Activated naive CD4-positive, alpha-beta T cell (primary cell): ENCODE measurements at places on chromosomes 16 and 17.

DNA sequence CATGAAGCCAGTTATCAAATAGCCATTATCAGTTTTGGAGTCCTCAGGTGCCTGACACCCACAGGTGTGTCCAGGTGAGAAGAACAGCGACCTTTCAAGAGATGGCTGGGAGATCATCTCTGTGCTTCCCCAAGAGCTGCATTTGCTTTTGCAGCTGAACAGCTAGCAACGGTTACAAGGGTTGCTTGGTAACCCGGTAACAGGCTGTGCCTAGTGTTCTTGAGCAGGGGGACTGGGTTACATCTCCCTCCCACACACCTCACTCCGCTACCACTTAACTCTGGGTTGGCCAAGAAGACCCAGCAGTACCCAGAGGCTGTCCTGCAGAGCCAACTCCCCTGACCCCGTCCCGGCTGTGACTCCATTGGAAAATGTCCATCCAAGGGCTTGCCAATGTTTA, 147.0 kb downstream of the SLC39A11 start:
- no peak for DNase-seq

GRCh38 chr16:50440991-50441390, 72.2 kb upstream of the BRD7 start:
- no peak for DNase-seq

DNA sequence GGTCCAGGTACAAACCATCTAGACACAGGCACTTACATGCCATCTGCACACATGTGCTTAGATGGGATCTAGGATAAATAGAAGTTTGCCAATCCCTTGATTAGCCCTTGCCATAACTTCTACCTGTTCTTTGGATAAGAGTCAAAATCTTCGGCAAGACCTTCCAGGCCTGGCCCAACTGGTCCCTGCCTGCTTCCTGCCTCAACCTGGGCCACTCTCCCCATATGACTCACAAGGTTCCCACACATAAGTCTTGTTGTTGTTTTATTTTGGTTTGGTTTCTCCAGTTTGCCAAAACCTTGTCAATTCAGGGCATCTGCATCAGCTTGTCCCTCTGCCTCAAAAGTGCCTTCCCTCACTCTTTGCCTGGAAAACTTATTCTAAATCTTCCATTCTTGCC, 95.3 kb upstream of the XYLT1 start:
- no peak for DNase-seq

- no peak for DNase-seq
Measured at GRCh38 chr16:88373927-88374492, 8.7 kb upstream of the ZNF469 start.

DNA sequence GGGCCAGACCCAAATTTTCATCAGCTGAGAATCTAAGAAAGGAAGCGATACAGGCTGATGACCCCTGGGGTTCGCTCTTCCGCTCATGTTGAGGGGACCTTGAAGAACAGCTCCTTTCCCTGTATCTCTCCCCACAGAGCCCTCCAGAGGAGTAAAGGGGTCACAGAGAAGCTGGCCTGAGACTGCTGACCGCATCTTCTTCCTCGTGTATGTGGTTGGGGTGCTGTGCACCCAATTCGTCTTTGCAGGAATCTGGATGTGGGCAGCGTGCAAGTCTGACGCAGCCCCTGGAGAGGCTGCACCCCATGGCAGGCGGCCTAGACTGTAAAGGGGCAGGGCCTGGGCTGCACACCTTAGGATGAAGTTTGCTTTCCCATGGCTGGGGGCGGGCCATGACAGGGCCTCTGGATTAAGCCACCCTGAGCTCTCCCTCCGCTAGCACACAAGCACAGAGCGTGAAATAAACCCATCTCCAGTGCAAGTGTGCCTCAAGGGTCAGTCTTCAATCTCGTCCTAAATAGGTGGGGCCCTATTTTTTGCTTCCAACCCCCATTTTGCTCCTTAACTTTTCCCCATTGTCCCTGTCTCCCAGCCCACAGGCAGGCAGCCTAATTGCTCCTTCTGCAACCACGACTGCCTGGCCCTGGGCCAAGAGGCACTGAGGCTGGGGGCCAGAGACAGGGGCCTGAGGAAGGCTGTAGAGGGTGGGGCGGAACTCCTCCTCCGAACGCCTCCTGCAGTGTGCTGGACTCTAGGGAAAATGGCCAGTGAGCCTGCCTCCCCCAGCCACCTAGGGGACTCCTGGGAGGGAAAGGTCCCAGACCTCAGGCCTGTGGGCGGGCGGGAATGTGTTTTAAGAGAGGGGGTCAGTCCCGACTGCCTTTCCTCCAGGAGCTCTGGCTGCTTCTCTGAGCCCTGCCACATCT, 3.6 kb downstream of the ZACN start:
- DNase-seq, result no peak

DNA sequence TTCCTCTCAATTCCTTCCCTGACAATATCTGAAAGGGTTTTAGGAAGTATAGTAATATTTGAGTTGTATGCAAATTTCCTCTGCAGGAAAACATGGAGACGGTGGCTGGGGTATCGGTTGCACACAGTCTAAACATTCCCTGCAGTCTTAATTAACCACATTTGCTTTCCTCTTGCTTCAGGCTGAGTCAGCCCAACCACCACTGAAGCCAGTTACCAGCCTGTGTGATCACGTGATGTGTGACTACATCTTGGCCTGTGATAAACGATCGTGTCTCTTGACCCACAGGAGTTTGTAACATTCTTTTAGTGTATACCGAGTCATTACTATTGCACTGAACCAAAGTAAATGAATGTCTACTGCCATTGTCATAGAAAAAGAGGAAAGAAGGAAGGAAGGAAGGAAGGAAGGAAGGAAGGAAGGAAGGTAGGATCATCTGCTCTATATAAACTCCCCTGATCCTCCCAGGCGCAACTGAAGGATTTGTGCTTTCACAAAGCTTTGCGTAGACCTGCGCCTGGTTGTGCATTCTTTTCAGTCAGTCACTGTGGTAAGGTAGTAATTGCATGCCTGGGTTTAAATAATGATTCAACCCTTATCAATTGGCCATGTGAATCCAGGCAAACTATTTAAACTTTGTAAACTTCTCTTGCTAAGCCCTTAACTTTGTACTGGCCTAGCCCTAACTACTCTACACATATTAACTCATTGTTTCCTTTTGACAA, 280.6 kb upstream of the SALL1 start:
- DNase-seq, result no peak

DNA sequence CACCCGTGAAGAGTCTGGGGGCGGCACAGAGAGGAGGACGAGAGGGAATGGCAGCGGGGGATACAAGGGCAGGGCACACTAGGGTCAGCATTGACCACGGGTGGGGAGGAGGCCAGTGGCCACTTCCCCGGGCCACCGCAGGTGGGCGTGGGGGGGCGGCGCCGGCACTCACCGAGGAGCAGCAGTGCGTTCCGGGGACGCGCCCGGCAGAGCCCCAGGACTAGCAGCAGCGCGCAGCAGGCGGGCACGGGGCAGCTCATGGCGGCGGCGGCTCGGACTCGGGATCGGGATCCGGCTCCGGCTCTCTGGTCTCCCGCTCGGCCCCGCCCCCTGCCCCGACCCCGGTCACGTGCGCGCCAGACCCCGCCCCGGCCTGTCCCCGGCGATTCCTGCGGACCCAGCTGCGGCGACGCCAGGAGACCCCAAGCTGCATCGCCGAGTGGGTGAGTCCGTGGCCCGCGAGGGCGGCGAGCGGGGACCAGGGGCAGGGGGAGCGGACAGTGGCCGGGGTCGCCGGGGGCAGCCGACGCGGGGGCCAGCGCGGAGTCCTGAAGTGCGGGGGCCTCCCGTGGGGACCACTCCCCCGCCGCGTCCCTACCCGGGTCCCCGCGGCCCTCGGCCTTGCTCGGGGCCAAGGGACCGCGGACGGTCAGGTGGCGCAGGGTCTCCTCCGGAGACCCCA, at the start of the genes SGSH and SLC26A11:
SGSH (minus strand) TSS at position 280 of the 682 bp plus-strand sequence; CDS start at position 260, 20 bp downstream.
SLC26A11 (plus strand) TSS at position 374 of the 682 bp plus-strand sequence. CDS start 1,134 bp downstream, outside the sequence.
- DNase-seq, result peak; percentile 27

GRCh38 chr17:38703742-38704605, 1.1 kb upstream of the MLLT6 start:
- DNase-seq, result peak; percentile 44

GRCh38 chr17:36921095-36921851, 16.0 kb upstream of the LHX1 start:
- DNase-seq, result no peak

DNA sequence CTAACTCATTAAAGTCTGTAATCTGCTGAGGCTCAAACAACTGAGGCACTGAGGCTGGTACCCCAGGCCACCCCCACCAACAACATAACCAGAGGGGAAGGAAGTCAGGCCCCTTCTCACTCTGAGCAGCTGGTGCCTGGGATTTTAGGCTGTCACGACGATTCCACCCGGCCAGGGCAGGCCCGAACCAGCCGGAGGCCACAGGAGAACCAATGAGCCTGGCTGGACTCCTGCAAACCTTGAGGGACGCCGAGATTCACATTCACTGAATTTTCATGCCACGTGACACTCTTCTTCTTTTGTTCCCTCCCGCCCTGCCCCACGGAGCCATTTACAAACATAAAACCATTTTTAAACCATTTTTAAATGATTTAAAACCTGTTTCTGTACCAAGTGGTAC, 48.1 kb downstream of the RPH3AL start:
- DNase-seq, result no peak

DNA sequence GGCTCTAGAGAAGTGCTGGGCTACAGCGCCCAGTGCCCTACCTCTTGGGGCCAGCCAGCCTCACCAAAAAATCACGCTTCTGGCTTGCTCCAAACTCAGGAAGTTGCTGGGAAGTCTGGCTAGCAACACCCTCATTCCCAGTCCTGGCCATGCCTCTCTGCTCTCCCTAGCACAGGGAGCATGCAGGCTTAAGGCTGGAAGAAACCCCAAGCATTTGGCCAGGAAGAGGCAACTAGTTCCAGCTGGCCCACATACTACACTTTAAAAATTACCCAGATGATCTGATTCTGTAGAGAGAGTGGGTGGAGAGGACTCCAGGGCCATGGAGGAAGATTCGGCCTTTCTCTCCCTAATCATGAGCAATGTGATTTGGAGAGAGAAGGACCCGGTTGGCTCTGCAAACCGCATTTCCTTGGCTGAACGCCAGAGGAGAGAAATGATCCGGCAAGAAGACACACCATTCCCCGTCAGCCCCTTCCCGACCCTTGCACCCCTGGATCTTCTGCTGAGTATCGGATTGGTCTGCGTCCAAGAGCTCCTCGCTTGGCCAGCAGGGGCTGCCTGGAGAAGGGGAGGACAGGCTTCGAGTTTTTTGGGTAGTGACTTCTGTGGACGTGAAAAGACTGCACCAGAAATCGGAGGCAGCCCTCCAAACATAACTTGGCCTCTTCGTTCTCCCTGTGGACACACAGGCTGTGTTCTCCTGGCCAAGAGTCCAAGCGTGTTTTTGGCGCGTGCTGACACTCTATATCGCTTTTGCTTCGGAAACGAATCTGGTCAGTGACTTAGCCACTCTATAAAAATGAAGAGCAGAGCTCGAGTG, 406.3 kb downstream of the WWOX start:
- DNase-seq, result no peak

DNA sequence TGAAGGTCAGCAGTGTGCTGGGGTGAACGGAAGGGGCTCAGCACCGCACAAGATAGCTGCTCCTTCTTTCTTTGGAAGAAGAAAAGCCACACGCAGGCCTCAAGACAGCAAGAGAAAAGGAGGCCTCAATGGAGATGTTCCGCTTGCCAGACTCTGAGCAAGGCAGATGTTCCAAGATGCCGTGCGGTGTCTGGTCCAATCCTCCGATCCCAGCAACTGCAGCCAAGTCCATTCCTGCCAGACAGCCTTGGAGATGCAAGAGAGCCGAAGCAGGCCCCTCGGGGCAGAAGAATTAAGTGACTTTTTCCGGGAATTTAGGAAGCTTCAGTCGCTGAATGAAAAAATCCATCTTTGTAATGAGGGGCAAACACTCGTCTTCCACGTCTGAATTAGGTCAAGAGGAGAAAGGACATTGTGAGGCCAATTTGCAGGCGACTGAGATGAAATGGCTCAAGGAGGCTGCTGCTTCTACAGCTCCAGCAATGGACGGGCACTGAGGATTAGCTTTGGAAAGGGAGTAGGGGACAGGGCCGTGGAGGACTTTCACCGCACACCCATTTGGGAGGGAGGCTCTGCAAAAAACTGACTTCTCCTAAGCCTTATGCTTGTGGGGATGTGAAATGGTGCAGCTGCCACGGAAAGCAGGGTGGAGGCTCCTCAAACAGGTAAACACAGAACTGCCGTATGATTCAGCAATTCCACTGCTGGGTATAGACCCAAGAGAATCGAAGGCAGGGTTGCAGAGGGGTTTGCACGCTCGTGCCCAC, 44.7 kb downstream of the RPH3AL start:
- no peak for DNase-seq

DNA sequence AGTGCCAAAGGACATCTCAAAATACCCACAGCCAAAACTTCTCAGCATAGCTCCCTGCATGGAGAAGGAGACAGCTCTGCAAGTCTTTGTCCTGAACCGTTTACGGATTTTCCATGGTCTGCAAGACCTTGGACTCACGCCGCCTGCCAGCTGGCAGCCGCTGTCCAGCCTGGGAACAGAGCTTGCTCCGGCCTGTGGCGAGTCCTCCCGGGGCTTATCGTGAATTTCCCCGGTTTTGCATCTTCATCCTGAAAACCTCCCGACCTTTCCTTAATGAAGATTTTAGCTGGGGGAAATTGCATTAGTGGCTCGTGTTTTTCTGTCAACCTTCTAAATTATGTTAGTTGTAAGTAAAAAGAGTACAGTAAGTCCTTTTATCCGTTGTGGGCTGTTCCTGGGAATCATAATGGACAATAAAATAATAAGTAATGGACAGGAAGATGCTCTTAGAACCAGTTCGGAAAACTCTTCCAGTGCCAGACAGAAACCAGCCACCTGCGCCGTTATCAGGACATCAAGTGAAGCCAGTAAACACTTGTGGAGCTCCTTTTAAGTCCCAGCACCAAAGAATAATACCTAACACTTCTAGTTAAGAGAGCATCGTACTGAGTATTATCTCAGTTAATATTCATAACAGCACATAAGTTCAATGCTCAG, 112.4 kb upstream of the NOL11 start:
- DNase-seq, result no peak

DNA sequence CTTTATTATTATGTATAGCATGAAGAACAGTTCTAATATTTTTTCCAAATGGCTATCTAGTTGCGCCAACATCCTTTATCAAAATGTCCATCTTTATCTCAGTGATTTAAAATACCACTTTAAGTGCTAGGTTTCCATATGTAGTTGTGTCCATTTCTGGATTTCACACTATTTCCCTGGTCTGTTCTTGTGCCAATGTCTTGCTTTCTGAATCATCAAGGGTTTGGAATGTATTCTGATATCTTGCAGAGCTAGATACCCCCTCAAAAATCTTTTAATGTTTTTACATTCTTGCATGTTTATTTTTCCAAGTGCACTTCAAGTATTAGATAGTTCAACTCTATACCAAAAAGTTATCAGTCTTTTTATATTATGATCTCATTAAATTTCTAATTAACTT, 14.3 kb downstream of the MBTD1 start:
- DNase-seq, result no peak
